ENCODE measurements at places on chromosomes 4 and X. TPM values are rescaled to one million over a fixed set of nuclear protein-coding genes. Genes with fewer than 3 reads are reported as not detected.

Gene DMP1
- not detected for total RNA-seq

Gene TEC
- 1.9 TPM for total RNA-seq

Gene SLC39A8
- total RNA-seq: 1.8 TPM

Gene ADGRG4
- total RNA-seq: not detected

Gene SYN1
- total RNA-seq: not detected

Gene USP26
- total RNA-seq: not detected

Gene GAGE13
- total RNA-seq: not detected

DNA sequence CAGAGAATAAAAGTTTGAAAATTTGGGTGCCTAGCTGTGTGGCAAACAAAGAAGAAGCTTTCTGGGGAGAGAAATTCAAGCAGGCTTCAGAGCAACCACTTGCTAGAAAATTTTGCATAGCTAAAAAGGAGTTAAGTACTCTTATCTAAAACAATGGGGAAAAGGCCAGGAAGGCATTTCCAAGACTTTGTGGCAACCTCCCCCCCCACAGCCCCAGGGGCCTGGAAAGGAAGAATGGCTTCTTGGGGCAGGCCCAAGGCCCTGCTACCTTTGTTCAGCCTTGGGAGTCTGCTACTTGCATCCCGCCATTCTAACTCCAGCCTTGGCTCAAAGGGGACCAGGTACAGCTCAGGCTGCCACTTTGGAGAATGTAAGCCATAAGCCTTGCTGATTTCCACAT lies 102.2 kb downstream of the PTCHD1 start:
- no peaks in the 10 kb centered on the region for H3K36me3 ChIP-seq
- H3K4me1 ChIP-seq: peaks cover 5% of the 10 kb centered on the region
- no peak for DNase-seq
- no peak overlapping the region for H3K27ac ChIP-seq

GRCh38 chr4:78484574-78484973 lies 67.0 kb upstream of the ANXA3 start:
- H3K36me3 ChIP-seq: no peaks in the 10 kb centered on the region
- no peak for DNase-seq
- no peak overlapping the region for H3K27ac ChIP-seq
- no peaks in the 10 kb centered on the region for H3K27me3 ChIP-seq
- H3K4me1 ChIP-seq: no peaks in the 10 kb centered on the region

- H3K36me3 ChIP-seq: no peaks in the 10 kb centered on the region
- H3K4me1 ChIP-seq: peaks cover 44% of the 10 kb centered on the region
- H3K27ac ChIP-seq: peak overlapping the region; percentile 57
- H3K27me3 ChIP-seq: no peaks in the 10 kb centered on the region
- H3K4me3 ChIP-seq: no peak overlapping the region
- no peak for DNase-seq
Measured at GRCh38 chr4:83558680-83559079, 22.8 kb downstream of the GPAT3 start.

DNA sequence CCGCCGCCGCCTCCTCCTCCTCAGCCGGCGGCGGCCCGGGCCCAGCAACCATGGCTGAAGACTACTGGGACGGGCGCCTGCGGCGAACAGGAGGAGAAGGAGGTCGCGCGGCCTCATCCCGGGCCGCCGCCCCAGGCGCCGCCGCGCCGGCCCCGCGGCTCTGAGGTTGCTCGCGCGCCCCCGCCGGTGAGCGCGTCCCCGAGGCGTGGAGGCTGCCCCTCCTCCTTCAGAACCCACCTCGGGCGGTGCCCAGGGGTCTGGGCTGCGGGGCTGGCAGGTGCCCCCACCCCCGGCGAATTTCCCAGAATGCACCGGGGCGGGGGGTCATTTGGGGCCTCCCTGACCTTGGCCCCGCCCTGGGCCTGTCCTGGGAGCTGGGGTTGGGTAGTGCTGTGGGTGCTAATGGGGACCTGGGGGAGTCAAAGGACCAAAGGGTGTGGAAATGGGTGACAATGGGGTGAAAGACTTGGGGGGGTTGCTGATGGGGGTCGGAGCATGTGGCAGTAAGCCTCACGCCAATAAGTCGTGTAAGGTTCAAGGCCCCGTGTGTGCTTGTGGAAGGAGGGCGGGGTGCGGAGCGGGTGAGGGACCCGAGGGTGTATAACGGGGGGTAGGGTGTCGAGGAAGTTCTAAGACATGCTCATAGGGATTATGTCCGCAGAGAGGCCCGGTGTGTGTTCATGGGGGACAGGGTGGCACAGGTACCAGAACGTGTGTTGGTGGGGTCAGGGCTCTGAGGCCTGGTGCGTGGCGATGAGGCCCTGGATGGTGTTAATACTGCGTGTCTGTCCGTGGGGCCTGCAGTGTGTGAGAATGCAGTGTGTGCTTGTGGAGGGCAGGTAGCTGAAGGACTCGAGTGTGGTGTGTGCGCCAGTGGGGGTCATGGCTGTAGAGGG lies 687 bp downstream of the CDK16 start:
- peak overlapping the region; percentile 99 for H3K27ac ChIP-seq
- H3K27me3 ChIP-seq: no peaks in the 10 kb centered on the region

DNA sequence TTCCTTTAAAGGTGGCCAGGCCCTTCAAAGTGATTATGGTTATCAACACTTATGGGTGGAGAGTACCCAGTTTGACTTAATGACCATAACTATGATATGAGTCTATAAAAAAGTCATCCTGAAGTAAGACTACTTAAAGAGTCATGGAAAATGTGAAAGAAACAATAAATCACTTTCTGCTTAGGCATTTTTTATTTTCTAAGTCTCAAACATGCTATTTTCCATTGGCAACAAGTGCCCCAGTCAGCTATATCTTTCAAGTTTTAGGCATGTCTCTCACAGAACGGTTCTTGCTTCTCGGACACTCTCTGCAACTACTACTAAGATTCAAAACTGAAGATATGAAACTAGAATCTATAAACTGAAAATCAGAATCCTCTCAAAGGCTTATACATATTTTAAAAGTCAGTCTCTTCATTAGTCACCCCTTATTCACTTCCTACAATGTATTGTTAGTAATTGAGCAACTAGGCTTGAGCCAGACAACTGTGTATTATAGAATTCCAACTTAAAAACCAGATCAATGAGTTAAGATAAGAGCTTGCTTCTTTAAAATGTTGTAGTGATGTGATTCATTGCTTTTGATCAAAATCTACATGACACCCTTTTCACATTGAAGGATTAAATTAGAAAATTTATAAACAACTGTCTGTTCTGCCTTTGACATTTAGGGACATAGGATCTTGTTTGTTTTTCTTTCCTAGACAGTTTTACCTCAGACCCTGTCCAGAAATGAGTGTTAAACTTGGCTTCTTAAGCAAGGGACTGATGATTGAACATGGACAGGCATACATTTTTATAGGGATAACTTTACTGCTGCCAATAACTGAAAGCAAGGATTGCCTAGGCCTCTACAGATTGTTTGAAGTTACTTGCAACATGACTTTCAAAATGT lies 2.9 kb downstream of the ANTXR2 start:
- peaks cover 4% of the 10 kb centered on the region for H3K4me1 ChIP-seq
- no peak for DNase-seq
- H3K27ac ChIP-seq: no peak overlapping the region
- peak overlapping the region; percentile 89 for H3K4me3 ChIP-seq

DNA sequence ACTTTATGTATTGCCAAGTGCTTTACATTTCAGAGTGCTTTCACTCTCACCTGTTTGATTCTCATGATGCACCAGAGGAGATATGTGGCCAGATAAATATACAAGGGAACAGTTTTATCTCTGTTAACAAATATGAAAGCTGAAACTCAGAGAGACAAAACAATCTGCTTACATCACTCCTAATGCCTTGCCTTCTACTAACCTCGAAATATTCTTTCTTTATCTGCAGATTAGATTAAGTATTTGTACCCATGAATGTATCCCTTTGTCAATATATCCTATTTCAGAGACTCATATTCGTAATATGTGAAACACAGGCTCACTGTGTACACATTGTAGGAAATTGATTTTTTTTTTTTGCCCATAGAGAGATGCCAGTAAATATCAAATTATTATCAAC lies 178.1 kb downstream of the NWD2 start:
- H3K27ac ChIP-seq: no peak overlapping the region
- no peak overlapping the region for H3K4me3 ChIP-seq
- no peaks in the 10 kb centered on the region for H3K27me3 ChIP-seq
- no peak for DNase-seq

DNA sequence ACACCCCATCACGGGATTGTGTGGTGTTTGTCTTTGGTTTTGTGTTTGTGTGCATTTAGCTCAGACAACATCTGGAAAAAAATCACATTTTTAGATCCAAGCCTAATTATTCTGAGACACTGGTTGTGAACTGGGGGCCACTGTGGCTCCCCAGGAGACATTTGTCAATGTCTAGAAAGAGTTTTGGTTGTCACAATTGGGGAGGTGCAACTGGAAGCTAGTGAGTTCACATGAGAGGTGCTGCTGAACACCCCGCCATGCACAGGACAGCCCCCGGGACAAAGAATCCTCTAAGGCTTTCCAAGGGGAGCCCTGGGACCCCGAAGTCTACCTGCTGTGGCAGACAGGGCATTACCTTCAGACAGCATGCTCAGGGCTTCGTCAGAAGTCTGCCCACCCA lies 26.5 kb downstream of the GPR143 start:
- no peaks in the 10 kb centered on the region for H3K27me3 ChIP-seq
- no peak overlapping the region for H3K27ac ChIP-seq
- H3K4me1 ChIP-seq: no peaks in the 10 kb centered on the region
- DNase-seq: no peak

GRCh38 chrX:10230222-10230621 lies 73.4 kb downstream of the CLCN4 start:
- H3K4me3 ChIP-seq: no peak overlapping the region
- H3K27ac ChIP-seq: no peak overlapping the region
- H3K4me1 ChIP-seq: no peaks in the 10 kb centered on the region
- no peaks in the 10 kb centered on the region for H3K36me3 ChIP-seq
- no peaks in the 10 kb centered on the region for H3K27me3 ChIP-seq
- DNase-seq: no peak

DNA sequence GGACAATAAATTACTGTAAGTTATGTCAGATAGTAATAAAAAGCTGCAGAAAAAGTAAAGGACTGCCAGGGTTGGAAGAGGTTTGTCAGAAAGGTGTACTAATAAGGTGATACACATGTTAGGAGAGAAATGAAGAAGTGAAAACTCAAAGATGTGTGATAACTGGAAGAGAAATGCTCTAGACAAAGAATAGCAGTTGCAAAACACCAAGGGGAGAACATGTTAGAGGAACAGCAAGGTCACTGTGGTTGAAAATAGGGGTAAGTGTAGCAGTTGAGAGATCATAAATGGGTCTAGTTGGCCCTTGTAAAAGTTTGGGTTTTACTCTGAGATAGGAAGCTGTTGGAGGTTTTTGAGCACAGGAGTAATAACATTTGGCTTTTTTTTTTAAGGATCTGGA lies 46.9 kb downstream of the HSPA4L start:
- no peaks in the 10 kb centered on the region for H3K4me1 ChIP-seq
- no peak for DNase-seq
- H3K4me3 ChIP-seq: no peak overlapping the region
- H3K27ac ChIP-seq: no peak overlapping the region
- H3K36me3 ChIP-seq: peaks cover 5% of the 10 kb centered on the region

GRCh38 chrX:40013266-40014195 lies 84.2 kb downstream of the BCOR start:
- H3K4me3 ChIP-seq: peak overlapping the region; percentile 72
- H3K36me3 ChIP-seq: no peaks in the 10 kb centered on the region
- peak overlapping the region; percentile 95 for H3K27ac ChIP-seq
- H3K27me3 ChIP-seq: peaks cover 8% of the 10 kb centered on the region
- H3K4me1 ChIP-seq: peaks cover 7% of the 10 kb centered on the region
- peak; percentile 67 for DNase-seq

GRCh38 chr4:54484383-54484782 lies 173.4 kb upstream of the KIT start:
- H3K27ac ChIP-seq: no peak overlapping the region
- H3K4me3 ChIP-seq: no peak overlapping the region
- no peaks in the 10 kb centered on the region for H3K36me3 ChIP-seq
- H3K4me1 ChIP-seq: no peaks in the 10 kb centered on the region
- H3K27me3 ChIP-seq: no peaks in the 10 kb centered on the region
- no peak for DNase-seq

GRCh38 chrX:30957753-30958152 lies 68.7 kb upstream of the TAB3 start:
- no peaks in the 10 kb centered on the region for H3K36me3 ChIP-seq
- H3K27ac ChIP-seq: no peak overlapping the region
- no peak overlapping the region for H3K4me3 ChIP-seq
- no peaks in the 10 kb centered on the region for H3K4me1 ChIP-seq
- H3K27me3 ChIP-seq: no peaks in the 10 kb centered on the region

DNA sequence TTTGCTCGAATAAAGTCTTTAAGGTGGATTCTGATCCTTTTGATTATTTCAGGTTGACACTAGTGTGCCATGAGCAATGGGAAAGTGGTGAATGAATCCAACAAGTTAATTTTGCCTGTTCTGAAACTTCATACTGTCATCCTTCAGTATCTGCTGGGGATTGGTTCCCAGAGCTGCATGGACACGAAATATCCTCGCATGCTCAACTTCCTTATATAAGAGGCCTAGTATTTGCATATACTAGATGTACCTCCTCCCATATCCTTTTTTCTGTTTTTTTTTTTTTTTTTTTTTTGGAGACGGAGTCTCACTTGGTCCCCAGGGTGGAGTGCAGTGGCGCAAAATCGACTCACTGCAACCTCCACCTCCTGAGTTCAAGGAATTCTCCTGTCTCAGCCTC lies 23.0 kb upstream of the PDS5A start:
- H3K27me3 ChIP-seq: no peaks in the 10 kb centered on the region
- no peak overlapping the region for H3K27ac ChIP-seq
- no peaks in the 10 kb centered on the region for H3K4me1 ChIP-seq
- no peak for DNase-seq
- H3K36me3 ChIP-seq: no peaks in the 10 kb centered on the region
- no peak overlapping the region for H3K4me3 ChIP-seq

DNA sequence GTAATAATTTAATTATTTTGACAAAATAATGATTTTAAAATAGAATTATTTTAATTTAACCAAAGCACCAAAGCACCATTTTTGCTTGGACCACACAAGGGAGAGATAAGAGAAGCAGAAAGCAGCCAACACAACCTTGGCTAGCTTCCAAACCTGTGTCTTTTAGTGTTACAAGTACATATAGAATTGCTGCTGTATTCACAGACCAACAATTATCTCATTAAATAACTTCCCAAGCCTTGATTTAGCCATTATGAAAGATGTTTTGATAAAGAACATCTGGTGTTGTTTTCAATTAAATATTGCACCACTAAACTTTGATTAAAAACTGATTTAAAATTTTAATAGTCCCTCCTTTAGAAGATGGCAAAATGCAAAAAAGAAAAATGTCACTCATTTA lies 14.0 kb upstream of the IGFBP7 start:
- H3K4me3 ChIP-seq: no peak overlapping the region
- H3K4me1 ChIP-seq: no peaks in the 10 kb centered on the region
- no peaks in the 10 kb centered on the region for H3K27me3 ChIP-seq
- no peak for DNase-seq
- no peak overlapping the region for H3K27ac ChIP-seq
- H3K36me3 ChIP-seq: no peaks in the 10 kb centered on the region

All from gastrocnemius medialis (tissue), 4 donors.